ENCODE measurements at places on chromosomes 6 and 20.

DNA sequence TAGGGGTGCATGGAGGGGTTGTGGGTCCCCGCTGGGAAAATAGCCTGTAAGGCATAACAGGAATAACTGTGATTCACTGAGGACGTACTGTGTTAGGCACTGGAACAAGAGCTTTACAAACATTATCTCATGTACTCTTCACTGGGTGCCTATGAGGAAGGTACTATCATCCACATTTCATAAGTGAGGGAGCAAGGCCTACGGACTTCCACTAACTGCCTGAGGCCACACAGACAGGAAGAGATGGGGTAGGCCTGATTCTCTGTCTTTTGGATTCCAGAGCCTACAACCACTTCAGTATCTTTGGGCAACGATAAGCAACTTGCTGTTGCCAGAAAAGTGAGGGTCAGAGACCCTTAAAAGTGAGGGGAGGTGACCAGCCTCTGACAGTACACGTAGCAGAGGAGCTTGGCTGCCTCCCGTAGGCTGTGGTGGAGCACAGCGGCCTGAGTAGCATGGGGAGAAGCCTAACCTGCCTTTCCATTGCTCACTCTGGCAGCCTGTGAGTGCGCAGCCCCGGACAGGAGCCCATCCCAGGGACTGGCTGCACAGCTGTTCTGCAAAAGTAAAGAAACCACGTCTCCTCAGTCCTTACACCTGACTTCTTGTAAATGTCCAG, 30.4 kb downstream of the PSMB1 start:
- DNase-seq, result no peak

GRCh38 chr20:24966317-24967012, 17.4 kb downstream of the CST7 start:
- no peak for DNase-seq

DNA sequence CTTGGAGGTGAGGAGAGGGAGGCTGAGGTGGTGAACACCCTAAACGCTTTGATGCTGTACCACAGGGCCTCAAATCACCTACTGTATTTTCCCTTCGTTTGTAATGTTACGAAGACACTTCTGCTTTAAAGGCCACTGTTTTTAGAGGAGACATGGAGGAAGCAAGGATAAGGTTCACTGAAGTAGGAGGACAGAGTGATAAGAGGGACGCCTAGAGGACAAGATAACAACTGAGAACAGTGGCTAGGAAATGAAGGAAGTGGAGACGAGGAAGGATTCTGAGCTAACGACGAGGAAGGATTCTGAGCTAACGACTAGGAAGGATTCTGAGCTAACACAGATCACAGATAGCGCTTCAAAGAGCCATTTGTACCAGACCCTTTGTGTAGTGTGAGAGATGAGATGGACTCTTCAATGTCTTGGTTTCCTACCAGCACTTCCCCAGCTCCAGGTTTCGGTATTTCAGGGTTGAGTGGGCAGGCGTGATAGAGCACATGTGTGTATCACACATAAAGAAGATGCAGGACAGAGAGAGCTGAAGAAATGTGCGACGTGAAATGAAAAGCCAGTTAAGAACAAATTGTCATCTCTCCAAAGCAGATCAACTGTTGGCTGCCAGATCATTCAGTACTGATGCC, 7.5 kb downstream of the SF3B5 start:
- DNase-seq, result no peak

DNA sequence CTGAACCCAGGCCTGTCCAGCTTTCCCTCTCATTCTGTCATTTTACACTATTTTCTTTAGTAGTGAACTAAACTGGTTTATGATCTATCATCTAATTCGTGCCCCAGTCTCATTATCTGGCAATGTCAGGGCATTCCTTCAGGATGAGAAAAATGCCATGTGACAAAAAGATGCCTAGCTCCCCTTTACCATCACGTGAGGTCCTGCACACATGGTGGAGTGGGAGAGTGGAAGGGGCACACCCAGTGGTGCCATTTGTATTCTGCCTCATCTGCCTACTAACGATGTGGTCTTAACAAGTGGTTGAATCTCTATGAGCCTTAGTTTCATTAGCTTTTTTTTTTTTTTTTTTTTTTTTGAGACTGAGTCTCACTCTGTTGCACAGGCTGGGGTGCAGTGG, 41.2 kb downstream of the CDC5L start:
- DNase-seq, result peak; percentile 26

GRCh38 chr20:37411408-37412219, 65.7 kb downstream of the SRC start:
- no peak for DNase-seq

DNA sequence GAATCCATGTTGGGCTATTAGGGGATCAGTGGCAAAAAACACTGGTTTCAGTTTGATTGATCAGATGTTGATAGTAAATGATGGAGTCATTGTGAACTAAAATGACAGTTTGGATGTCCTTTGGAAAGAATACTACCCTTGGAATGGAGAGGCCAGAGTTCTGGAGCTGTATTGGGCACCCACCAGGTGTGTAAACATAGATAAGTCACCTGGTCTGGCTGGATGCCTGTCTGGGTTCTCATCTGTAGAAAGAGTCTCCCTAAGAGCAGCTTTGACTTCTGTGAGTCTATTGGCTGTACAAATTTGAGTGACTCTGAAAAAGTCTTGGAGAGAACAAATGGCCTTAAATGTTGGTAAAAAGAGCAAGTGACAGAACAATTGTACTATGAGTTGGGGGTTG, 115.0 kb downstream of the SCP2D1 start:
- DNase-seq, result no peak

- DNase-seq, result no peak
Measured at GRCh38 chr20:62952373-62952967, at the start of gene SLC17A9. TSS of gene SLC17A9 (plus strand) at chr20:62952709. CDS start at chr20:62952831, 122 bp downstream.

- DNase-seq, result peak; percentile 3
Measured at GRCh38 chr6:71082033-71082650, 125.3 kb upstream of the B3GAT2 start.

DNA sequence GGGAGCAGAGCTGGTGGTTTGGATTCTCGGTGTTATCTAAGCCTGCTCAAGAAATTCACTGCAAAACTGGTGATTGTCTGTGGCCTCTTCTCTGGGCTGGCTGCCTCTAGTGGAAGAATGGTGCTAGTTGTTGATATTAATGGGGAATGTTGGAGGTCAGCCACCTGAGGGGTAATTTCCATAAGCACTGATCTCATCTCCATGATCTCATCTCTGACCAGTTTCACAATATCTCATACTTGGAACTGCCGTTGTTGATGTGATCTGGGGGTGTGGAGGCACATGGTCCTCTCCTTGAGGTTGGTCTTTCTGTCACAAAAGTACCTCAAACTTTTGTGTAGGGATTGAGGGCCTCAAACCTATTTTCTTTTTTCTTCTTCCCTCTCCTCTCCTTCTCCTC, 102.6 kb downstream of the CD109 start:
- peak; percentile 85 for DNase-seq

GRCh38 chr6:82589509-82590206, 226.0 kb downstream of the TPBG start:
- peak; percentile 64 for DNase-seq

- no peak for DNase-seq
Measured at GRCh38 chr6:92910646-92911045, 508.7 kb downstream of the EPHA7 start.

DNA sequence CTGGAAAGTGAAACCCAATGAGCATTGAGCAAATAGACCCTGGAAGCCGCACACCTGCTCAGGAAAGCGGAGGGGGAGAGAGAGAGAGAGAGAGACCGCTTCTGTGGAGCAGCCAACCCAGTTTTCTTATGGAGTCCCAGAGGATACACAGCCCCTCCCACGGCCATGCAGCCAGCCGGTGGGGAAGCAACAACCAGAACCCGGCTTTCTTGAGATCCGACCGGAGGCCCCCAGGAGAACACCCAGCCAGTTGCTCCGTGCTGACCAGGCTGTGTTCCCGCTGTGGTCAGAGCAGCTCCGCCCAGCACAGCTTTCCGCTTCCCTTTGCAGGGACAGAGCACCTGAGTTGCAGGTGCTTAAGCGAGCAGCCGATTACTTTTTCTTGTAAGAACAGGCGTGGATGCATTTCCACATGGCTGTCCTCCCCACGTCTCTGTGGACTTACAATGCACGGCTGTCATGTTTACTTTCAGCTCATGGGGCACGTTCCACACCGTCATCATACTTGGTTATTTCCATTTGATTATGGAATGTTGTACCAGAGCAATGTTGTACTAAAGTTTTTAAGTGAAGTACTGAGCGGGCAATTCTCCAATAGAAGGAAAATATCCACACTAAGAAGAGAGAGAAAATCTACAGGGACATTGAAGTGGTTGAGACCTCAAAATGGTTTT, 381.9 kb downstream of the THBS2 start:
- DNase-seq, result no peak

DNA sequence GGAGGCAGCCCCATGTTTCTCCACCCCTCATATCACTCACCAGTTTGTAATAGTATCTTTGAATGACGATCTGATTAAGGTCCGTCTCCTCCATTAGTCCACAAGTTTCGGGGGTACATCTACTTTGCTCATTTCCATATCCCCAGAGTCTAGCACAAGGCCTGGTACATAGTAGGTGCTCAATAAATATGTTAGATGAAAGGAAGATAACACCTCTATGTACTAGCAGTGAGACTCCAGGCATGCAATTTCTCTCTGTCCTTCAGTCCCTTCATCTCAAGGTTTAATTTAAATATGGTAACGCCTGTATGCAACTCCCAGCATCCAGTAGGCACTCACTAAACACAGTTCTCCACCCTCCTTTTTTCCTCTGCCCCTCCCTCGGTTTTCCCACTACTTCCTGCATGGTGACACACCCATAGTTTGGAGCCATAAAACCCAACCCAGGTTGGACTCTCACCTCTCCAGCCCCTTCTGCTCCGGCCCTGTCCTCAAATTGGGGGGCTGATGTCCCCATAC, 461 bp upstream of the HNF4A start:
- DNase-seq, result no peak

GRCh38 chr6:93282521-93283031, 136.8 kb downstream of the EPHA7 start:
- DNase-seq, result no peak

GRCh38 chr6:166763606-166764472, 136.8 kb upstream of the RPS6KA2 start:
- DNase-seq, result no peak

DNA sequence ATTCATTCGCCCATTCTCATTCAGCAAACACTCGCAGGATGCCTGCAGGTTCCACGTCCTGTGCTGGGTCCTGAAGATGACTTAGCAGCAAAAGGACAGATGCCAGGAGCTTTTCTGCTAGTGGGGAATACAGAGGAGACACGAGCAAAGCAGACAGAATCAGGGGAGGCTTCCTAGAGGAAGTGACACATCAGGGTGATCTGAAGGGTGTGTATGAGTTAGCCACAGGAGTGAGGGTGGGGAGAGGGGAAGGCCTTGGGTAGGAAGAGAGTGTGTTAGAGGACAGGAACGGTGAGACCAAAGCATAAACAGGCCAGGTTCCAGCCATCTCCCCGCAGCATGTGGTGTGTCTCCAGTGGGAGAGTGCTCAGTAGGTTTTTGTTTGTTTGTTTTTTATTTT, 73.4 kb upstream of the GTSF1L start:
- peak; percentile 38 for DNase-seq

DNA sequence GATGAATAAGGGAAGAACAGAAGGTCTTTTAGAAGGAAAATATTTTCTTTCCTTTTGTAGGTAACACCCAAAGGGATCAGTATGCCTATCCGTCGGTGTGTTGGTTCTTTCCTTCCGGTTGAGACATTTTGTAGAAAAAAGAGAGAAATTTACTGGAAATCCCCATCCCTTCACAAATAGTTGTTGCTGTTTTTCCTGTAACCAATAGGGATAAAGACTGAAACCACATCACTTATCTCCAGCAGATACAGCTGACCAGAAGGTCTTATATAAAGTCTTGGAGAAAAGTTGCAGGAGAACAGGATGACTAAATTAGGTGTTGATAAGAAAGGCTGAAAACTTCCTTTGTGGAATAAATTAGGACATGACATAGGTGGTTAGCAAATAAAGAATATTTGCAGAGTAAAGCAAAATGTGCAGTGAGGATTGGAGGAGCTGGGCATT, 14.8 kb upstream of the HLA-DRB1 start:
- no peak for DNase-seq

- DNase-seq, result peak; percentile 80
Measured at GRCh38 chr6:42197555-42198362, 3.0 kb upstream of the GUCA1B start.

GRCh38 chr20:39839399-39840119, 849.5 kb downstream of the MAFB start:
- no peak for DNase-seq

- DNase-seq, result no peak
Measured at GRCh38 chr6:11356404-11357155, 124.1 kb upstream of the NEDD9 start.

DNA sequence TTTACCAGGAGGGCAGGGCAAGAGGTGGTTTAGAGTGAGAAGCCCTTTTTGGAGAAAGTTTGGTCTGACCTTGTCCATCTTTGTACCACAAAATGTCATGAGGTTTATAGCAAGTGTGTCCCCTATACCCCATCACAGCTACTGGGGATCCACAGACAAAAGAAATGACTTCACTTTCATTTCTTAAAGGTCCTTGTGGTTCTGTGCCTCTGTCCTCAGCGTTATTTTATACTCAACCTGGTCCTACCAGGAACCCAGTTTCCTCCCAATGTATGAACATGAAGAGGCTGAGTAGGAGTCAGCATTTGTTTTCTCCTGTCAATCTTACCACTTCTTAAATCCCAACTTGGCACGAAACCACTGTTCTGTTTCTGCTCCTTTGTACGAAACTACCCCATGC, 157.6 kb downstream of the NFATC2 start:
- DNase-seq, result no peak

- DNase-seq, result peak; percentile 64
Measured at GRCh38 chr20:2402271-2402980, 21.7 kb downstream of the TGM6 start.

DNA sequence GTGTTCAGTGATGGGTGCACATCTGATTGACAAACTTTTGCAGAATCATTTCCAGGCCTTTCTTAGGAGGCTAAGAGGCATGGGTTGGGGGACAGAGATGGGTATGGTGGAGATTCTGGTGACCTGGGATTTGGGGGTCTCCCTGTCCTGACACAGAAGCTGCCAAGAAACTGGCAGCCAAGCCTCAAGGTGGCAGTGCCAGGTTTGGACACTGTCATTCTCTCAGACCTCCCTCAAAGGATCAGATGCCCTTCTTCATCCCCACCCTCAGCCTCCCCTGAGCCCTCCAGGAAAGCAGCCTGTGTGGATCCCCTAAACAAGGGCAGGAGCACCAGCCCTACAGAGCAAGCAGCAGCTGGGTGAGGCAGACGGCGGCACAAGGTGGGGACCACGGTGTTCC, 18.1 kb upstream of the MAS1L start:
- DNase-seq, result no peak

DNA sequence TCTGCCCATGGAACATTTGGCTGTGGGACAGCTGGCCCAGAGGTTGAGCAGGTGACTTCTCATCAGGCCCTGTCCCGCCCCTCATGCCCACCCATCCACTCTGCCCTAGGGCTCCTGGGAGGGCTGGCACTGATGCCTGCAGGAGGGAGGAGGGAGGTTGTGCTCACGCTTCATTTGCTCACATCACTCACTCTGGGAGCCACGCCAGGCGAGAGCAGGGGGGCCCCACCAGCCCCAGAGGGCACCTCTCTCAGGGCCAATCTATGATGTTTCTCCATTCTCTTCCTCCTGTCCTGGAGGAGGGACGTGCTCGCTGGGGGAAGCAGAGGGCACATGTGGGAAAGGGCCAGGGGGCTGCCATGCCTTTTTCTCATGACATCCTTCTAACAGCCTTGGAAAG, 10.9 kb upstream of the GLP1R start:
- no peak for DNase-seq

Measured in A172 (cell line).